ENCODE measurements at places on chromosomes 6 and 20.

- no peak for DNase-seq
Observed at GRCh38 chr6:24848461-24848860, 49.7 kb upstream of the ARMH2 start.

DNA sequence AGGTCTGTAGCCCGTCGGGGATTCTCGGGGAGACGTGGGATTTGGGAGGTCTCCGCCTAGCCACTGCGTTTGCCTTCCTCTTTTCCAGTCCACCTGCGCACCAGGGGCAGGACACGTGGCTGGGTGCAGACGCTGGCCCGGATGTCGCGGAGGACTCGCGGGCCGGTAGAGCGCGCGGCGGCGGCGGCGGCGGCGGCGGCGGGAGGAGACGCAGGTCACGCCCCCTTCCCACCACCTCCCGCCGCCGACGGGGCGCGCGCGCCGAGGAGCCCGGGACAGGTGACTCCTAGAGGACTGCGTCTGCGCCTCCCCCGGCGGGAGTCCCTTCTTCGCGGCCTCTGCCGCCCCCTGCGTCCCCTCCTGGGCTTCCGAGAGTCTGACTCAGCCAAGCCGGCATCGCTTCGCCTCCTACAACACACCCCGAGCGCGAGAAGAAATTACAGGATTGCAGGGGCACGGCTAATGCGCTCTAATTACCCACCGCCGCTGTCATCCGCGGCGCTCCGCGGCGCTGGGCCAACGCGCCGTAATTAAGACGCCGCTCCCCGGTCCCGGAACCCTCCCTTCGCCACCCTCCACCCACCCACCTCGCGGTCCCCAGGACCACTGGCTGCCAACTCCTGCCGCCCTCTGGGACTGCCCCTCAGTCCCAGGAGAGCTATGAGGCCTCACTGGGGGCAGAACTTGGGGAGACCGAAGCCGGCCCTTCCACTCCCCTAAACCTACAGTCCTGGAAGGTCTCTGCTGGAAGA lies 124.5 kb downstream of the MRPL14 start:
- DNase-seq = peak; percentile 42

GRCh38 chr20:3323398-3323797 lies 84.1 kb downstream of the DNAAF9 start:
- DNase-seq = no peak

DNA sequence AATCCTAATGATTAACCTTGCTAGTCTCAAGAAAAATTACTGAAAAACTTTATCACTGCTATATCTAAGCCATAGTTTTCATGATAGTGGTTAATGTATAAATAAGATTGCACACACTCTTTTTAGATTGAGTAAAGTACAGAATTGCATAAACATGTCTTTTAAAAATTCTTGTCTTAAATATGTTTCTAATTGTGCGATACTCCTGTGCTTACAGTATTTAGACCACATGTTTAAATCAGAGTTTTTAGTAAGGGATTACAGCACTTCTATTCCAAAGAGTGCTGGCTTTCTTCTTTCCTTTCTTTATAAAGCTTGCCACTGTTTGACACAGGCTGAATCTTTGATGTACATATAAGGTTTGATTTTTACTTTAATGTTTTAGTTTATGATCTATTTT lies 36.8 kb upstream of the RGS17 start:
- DNase-seq = no peak

DNA sequence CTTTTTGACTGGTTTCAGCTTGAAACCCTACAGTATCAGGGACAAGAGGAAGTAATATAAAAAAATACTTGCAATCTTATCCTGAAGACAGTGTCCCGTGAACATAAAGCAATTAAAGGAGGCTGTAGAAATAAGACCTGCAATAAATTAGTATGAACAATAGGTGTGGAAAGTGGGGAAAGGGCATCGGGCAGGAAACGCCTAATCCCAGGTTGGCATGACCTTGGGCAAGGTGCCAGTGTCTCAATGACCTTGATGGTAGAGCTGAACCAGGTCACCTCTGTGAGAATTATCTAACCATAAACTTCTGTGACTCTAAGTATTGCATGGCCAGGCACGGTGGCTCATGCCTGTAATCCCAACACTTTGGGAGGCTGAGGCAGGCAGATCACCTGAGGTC lies 115.2 kb downstream of the LY86 start:
- no peak for DNase-seq

- peak; percentile 29 for DNase-seq
Observed at GRCh38 chr6:95248499-95248898, 328.8 kb upstream of the MANEA start.

DNA sequence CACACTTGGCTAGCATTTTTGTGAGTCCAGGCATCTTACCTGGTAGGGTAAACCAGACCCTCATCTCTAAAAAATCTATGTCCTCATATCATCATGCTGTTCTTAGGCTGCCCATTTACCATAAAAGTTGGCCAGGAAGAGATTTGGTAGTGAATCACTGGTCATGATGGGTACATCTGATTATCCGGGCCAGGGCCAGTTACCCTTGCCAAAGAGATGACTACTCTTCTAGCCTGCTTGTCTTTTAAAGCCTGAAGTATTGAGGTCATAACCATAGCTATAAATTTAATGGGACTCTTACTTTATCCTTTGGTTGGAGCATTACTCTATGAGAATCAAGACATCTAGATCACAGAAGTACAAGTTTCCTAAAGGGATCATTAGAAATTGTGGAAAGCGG lies 276.8 kb downstream of the TENT5A start:
- peak; percentile 13 for DNase-seq

GRCh38 chr6:22966691-22967422 lies 397.5 kb downstream of the HDGFL1 start:
- DNase-seq = no peak

DNA sequence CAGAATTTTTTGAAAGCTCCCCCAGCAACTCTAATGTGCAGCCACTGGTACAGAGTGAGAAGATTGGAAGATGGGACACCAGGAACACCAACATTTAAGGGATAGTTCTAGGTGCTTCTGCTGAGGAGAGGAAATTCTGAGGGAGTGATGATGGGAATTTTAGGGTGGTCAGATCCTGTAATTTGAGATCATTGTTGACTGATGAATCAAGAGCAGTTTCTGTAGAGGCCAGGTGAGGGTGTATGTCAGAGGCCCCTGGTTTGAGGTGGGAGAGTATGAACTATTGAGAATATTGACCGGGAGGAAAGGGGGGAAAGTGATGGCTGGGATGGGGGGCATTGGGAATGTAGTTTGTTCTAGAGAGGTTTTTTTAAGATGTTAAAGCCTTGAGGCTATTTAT lies 47.2 kb downstream of the PTPRA start:
- no peak for DNase-seq

GRCh38 chr6:168428052-168428826 lies 12.7 kb upstream of the SMOC2 start:
- DNase-seq = no peak

DNA sequence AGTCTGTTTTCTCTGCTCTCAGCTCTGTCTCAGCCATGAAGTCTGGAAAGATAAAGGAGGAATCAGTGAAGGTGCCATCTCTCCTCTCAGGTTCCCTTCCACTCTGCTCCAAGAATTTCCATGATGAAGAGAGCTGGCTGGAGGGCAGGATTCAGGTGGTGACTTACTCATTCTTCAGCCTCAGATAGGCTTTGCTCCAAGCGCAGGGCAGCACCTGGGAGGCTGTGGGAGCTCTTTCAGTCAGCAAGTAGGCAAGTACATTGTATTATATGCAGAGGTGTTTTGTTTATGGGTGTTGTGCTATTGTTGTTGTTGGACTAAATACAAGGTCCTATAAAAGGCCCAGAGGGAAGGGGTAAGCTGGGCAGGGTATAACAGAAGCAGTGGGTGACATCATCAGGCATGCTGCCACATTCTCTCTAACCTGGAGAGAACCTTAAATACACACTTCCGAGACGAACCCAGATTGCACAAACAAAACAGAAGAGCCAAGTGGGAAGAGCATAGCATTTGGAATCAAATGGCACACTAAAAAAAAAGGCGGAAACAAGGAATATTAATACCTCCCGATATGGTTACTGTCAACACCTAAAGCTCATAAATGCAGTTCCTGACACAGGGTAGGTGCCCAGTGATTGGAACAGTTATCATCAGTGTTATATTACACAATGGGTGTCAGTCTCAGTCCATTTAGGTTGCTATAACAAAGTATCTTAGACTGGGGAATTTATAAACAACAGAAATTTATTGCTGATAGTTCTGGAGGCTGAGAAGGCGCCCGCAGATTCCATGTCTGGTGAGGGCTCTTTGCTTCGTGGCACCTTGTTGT lies 14.5 kb upstream of the PSMG4 start:
- DNase-seq = no peak

DNA sequence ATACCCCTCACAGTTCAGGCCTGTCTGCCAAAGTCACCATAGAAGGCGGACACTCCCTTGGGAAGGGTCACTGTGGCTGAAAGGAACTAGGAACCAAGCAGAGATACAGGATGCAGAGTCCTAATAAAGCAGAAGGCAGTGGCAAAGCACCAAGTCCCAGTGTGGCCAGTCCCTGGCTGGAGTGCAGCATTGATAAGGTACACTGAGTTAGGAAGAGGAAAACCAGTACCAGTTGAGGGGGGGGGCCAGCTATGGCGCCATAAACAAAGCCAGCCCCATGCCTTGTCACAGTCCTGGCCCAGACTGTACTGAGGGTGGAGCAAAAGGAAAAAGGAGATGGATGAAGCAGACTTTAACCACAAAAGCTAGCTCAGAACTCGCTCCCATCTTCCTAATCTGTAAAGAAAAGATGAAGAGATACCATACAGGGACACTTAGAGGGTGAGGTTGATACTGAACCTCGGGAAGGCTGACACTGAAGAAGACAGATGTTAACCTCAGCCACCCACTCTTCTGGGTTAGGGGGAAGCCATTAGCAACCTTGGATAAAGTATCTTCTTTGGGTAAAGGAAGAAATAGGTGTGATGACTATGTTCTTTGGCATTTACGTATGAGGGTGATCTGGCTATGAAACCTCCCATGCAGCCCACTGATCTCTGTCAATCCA lies 7.8 kb downstream of the ABHD12 start:
- peak; percentile 5 for DNase-seq

DNA sequence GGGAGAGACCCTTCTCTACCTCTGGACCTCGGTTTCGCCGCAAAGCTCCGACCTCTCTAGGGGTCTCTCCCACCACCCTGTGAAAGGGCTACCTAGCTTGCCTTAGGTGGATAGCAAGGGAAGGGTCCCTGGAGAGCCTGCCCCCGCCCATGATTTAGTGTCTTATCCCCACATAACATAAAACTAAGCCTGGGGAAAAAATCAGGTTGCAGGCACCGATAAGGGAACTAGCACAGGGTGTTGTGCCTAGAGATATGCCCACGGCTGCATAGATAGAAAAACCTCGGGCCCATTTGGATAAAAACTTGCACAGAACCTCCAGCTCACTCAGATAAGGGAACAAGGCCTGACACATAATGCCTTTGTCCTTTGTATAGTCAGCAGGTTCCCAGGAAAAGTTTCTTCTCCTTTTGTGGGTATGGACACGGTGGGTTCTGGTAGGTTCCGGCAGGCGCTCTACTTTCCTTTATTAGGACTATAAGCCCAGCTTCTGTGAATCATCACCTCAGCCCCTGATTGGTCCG lies 846 bp downstream of the ZSCAN31 start:
- DNase-seq = no peak

- no peak for DNase-seq
Observed at GRCh38 chr20:43969028-43969447, 54.4 kb downstream of the TOX2 start.

GRCh38 chr20:37723668-37724067 lies 29.8 kb downstream of the CTNNBL1 start:
- no peak for DNase-seq

- no peak for DNase-seq
Observed at GRCh38 chr20:36342331-36343120, 36.4 kb downstream of the DLGAP4 start.

DNA sequence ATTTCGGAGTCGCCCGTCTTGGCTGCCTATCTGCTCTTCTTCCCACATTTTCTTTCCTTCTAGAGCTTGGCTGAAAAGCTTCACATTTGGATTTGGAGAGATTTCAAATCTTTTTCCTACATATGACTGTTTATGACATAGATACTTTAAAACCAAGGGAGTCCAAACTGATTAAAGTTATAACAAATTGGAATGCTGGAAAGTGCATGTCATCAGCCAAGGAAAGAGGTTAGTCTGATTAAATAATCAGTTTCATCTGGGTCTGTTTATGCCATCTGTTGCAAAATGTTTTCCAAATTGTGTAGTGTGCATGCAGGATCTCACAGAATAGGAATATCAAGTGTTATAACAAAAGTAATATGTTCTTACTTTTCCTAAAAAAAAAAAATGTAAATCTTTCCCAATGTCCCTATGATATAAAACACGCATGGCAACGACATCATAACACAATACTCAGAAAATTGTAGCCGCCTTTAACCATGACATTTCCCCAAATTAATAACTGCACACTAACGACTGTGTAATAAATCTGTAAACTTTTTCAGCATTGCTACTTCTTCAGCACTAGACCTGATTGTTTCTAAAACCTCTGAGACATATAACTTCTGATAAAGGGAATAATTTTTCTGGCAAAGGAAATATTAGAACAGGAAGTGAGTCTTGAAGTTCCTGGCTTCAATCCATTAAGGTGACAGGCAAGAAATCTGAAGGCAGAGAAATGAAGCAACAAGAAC lies 230.2 kb upstream of the FOXQ1 start:
- DNase-seq = no peak

DNA sequence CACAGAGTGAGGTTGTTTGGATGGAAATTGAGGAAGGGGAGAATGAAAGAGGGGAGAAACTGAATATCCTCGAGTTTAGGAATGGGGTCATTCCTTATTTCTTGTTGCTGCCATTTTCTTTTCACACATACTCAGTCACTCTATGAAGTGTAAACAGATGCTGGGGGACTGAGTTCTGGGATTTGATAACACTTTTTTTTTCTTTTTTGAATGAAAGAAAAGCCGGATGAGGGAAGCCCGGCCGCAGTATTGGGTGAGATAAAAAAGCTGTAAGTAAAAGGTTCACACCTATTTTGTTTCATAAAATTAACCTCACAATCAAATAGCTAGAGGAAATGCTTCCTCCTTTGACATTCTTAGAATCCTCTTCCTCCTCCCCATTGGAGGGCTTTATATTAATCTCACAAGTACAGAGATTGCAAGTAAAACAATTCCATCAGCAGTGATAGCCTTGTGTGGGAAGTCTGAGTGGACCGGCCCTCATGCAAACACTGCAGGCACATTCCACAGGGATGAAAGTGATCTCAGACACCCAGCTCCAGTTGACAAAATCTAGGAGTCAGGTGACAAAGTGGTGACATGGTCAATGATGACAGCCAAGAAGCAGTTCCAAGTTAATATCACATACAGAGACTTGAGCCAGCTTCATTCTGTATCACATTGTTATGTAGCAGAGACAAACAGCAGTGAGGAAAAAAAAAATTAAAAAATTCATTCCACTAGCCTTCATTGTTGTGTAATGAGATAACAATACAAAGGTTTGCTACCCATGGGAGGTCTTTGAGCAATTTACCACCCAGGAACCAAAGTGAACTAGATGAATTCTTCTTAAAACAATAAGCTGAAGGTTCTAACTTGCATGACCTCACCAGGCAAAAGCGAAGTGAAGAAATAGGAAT lies 391.1 kb upstream of the HSF2 start:
- DNase-seq = peak; percentile 86

DNA sequence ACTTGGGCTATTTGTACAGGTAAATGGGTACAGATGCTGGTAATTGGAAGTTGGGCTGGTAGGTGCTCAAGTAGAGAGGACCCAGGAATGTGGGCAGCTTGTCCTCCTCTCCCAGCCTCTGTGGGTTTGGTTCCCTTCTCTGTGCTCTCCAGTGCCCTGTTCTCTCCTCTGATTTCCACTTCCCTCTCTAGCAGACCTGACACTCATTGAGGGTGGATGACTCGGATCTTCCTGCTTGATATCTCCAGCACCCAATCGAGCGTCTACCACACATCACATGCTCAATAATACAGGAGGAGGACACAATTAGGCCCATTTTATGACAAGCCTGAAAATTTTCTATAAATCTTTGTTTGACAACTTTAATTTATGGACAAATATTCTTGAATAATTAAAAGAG lies 23.7 kb downstream of the CST1 start:
- DNase-seq = no peak

Data from cardiac fibroblast (primary cell).